ENCODE measurements at places on chromosomes 11 and 22.

- DNase-seq, result no peak
Measured at GRCh38 chr11:74646954-74647353, 54.6 kb downstream of the POLD3 start.

DNA sequence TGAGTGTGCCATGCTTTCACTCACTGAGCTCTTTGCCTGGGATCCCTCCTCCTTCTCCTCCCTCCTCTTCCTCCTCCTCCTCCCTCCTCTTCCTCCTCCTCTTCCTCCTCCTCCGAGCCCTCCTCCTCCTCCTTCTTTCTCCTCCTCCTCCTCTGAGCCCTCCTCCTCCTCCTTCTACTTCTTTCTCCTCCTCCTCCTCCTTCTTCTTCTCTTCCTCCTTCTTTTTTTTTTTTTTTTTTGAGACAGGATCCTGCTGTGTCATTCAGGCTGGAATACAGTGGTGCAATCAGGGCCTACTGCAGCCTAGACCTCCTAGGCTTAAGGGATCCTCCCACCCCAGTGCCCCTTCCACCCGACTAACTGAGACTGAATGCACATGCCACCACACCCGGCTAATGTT, 62.3 kb downstream of the DEUP1 start:
- no peak for DNase-seq

GRCh38 chr11:78478536-78478935, 60.9 kb upstream of the GAB2 start:
- DNase-seq, result no peak

- DNase-seq, result no peak
Measured at GRCh38 chr11:832529-833113, at the start of gene CD151. Gene CD151 (plus strand): TSS chr11:832952. CDS start chr11:836070, 3,118 bp downstream.

DNA sequence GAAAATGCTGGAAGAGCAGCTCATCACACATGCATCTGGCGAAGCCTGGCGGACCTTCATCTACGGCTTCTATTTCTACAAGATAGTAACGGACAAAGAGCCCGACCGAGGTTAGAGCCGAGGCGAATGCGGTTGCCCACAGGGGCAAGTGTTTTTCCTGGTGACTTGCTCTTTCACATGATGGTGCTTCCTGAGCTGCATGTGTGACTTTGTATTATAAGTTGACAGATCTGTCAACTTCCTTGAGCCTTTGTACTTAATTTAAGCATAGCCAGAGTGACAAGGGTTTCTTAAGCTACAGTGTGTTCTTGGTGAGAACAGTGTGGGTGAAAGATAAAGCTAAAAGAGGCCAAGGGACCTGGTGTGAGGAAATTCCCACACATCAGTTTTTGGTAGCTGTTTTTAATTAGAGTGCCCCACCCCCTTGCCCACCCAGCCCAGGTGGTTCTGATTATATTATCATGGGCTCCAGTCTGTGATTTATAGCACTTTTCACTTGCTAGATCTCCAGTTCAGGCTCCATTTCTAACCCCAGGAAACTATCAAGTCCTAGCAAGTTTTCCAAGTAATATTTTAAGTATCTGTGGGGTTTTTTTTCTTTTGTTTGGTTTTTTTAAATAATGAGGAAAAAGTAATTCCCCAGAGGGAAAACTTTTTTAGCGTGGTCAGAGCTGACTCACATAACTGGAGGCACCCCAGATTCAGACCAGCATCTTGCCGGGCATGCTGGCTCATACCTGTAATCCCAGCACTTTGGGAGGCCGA, 68.0 kb upstream of the YWHAH start:
- DNase-seq, result no peak

DNA sequence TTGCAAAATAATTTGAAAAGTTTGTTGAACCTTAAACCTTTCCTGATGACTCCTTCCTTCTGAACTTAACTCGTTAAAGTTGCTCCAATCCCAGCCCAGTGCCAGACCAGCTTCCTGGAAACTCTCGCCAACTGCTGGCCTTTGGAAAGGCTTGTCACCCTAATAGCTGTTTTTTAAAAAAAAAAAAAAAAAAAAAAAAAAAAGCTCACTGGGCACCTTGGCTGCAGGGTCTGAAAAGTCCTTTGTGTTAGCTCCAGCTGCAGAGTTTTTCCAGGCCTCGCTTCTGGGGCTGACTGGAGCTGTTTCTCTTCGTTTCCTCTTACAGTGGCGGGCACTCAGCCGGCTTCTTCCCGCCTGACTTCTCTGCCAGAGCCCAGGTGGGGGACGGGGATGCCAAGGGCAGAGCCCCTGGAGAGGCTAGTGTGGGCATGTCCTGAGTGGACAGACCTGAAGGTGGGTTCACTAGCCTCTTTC, 25.1 kb downstream of the KCNQ1OT1 start:
- DNase-seq, result no peak

DNA sequence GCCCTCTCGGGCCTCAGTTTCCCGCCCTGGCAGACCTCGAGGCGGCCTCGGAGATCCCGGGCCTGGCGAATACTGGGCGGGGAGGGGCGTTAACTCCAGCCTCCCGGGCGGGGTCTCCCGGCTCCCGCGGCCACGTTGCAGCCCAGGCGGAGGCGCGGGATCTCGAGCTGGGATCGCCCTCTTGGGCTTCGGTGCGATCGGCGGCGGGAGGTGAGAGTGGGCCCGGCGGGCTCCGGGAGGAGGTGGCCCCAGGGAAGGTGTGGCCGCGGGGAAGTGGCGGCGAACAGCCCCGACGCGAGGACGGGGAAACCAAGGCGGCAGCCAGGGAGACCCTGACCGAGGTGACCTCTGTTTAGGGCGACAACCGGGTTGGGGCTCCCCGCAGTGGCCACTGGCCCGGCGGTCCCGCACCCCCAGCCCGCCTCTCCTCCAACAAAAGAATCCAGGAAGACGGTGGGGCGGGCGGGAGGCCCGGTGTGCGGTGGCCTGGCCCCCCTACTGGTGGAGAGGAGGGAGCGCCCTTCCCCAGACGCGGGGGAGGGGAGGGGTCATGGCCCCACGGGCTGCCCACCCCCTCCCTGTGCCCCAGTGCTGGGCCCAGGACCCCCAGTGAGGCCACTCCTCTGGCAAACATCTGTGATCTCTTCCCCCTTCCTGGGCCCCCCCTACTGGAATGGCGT, at the start of gene PHETA2:
Gene PHETA2 (plus strand): TSS at position 117 of the 680 bp plus-strand sequence. CDS start 3,046 bp downstream, outside the sequence.
- DNase-seq, result no peak

GRCh38 chr11:13338427-13339069, 61.0 kb downstream of the BMAL1 start:
- no peak for DNase-seq

GRCh38 chr22:38133331-38133730, 22.8 kb upstream of the BAIAP2L2 start:
- no peak for DNase-seq

DNA sequence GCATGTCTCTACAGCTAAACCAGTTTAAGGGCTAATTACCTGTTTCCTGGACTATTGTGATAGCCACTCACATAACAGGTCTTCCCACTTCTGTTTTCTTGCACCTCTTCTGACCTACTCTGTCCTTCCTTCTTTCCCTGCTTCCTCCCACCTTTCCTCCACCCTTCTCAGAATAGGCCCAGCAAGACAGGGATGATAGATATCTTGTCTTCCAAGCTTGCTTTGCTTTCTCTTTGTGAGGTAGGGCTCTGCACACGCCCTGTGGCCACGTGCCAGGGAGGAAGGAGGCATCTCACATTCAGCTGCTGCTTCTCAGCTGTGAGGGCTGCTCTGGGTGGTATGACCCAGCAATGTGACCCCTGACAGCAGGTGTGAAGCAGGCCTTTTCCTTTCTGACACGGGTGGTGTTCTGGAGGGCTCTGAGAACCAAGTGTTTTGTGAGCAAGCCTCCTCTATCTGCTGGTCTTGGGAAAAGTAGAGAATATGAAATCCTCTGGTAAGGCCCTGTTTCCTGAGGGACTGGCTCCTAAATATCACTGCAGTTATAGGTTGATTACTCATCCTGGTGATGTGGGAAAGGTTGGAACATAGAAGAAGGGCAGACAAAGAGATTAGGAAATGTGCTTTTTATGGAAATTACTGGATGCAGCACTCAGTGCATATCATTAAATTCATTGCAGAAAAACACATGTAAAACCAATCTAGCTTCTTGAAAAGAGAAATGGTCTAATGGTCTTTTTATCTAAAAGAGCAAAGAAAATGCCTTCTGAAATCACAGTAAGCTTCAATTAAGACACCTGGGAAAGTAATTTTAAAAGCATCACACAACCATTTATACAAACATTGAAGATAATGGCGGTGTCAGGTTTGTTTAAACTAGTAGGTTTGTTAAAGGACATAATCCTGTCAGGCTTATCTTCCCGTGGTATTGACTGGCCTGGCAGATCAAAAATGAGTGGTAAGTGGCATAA, 8.5 kb downstream of the AMOTL1 start:
- no peak for DNase-seq

DNA sequence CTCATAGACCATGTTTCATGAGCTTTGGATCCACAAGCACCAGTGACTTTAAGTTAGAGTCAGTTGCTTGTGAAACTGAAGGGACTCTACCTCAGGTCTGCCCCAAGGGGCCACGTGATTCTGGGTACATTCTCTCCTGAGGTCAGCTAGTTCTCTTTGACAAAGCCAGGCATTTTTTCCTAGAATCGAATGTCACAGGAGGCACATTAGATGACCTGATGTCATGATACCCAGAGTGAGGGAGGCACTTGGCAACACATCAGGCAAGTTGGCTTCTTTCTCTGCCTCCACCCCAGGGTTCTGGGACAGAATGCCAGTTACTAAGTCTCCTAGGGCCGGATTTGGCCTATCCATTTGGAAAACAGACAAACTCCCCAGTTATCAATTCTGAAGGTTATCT, 93.0 kb downstream of the APIP start:
- no peak for DNase-seq

All from stimulated activated CD8-positive, alpha-beta memory T cell treated with anti-CD3 and anti-CD28 coated beads, Interleukin-4, amount 100 ng/mL, for 1 hour (primary cell).